ENCODE measurements at places on chromosomes 7 and 10.

- DNase-seq, result no peak
Observed at GRCh38 chr7:14147532-14147931, 158.1 kb upstream of the ETV1 start.

GRCh38 chr10:116182426-116182825, 90.6 kb downstream of the GFRA1 start:
- no peak for DNase-seq

DNA sequence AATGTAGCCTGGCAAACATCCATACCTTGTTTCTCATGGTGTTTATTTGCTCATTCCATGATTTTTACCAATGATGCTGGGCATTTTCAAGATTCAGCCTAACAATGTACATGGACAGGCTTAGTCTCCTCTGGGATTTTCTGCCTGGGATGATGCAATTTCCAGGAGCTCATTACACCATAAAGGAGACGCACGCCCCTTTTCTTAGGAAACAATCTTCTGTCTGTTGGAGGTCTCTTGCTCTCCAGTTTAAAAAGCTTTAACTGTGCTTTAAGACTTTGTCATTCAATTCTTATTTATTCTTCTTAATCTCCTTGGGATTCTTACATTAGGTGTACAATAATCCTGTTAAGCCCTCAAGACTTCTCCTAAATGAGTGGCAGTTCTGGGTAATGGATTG, 150.3 kb upstream of the NRP1 start:
- DNase-seq, result no peak

- no peak for DNase-seq
Observed at GRCh38 chr10:18122753-18123152, 17.5 kb upstream of the CACNB2 start.

- DNase-seq, result no peak
Observed at GRCh38 chr7:23207021-23207420, 25.2 kb downstream of the NUP42 start.
